Lower leg skin (tissue), 4 donors: ENCODE measurements at places on chromosomes 6 and 20. TPM values are rescaled to one million over a fixed set of nuclear protein-coding genes. Genes with fewer than 3 reads are reported as not detected.

Gene MEA1
- 70.0 TPM for total RNA-seq

DNA sequence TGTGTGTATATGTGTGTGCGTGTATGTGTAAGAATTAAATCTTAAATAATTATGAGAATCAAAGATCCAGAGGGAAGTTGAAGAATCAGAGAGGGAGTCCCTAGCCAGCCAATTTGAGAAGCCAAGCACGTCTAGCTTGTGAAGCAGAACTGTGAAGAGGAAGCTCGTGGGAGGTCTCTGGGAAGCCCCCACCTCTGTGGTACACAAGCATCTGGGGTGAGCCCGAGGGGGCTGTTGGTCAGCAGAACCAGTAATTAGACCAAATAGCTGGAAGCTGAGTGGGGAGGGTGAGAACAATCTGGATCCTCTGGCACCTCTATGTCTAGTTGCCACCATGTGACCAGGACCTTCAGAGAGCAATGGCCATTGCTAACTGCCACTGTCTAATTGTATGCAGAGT, 310.0 kb upstream of the PRND start:
- no peak for DNase-seq

Gene BPIFB4
- total RNA-seq = not detected

Gene CENPW
- 1.2 TPM for total RNA-seq

DNA sequence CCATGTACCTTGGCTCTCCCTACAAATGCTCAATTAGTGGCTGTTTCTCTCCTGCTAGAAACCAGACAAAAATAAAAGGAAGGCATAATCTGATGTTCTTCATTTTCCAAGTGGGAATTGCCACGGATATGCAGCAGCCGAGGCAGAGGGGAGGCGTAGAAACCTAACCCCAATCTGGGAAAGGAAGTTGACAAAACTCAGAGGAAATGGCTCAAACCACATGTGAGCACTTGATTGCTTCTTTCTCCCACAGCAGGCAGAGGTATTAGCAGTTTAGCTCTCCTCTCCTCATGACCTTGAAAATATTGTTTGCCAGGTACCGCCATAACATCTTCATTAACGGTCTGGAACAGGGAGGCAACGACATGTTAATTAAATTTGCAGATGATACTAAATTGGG, 3.8 kb upstream of the MLN start:
- DNase-seq = no peak

Gene COL19A1
- total RNA-seq = 0.12 TPM

DNA sequence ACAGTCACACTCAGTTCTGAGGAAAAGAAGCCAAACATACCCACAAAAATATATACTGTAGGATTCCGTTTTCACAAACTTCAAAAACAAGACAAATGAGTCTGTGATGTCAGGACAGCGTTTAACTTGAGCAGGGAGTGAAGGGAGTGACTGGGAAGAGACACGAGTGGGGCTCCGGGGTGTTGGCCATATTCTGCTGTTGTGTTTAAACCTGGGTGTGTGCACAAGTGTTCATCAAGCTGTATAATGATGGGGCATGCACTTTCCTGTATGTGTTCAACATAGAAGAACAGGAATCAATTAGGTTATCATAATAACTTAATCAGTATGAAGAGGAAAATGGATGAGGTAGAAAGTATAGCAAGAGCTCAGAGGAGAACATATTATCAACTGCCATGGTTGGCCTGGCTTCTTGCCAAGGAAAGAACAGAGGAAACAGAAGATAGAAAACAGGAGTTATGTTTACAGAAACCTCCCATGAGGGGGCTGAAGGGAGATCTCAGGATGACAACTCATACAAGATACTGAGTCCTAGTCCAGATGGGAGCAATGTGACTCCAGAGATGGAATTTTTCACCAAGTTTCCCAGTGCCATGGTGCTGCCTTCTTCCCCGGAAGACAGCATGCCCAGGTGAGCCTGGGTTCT, 15.1 kb upstream of the AFDN start:
- DNase-seq = no peak

DNA sequence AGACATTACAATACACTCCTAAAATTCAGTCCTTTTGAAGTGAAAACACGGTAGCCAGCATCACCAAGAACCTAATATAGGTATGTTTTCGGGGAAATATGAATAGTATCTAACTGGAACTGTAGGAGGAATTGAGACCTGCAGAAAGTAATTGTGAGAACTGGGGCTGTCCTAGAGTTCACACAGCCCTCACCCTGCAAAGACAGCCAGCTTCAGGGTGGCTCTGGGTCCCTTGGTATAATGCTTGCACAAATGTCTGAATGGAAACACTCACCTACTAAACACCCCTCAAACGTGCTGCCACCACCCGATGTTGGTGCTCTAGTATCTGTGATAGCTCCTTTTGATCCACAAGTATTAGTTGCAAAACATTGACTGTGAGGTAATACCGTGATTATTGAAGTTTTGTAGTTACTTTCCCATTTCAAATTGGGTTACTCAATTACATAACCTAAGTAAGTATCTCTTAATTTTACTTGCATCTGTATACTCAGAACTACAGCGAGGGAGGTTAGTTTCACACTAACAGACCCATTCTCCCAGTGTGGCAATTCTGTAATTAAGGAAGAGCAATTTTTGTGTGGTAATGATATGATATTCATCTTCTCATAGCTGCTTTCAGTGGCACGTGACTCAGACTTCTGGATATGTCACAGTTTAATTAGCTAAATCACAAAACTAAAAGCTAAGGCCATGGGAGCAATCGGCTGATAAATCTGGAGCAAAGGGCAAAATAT, 129.5 kb downstream of the INSM1 start:
- DNase-seq = no peak

- no peak for DNase-seq
Observed at GRCh38 chr6:40438246-40438887, 148.8 kb downstream of the LRFN2 start.

- no peak for DNase-seq
Observed at GRCh38 chr6:159952289-159953005, 16.4 kb upstream of the IGF2R start.

DNA sequence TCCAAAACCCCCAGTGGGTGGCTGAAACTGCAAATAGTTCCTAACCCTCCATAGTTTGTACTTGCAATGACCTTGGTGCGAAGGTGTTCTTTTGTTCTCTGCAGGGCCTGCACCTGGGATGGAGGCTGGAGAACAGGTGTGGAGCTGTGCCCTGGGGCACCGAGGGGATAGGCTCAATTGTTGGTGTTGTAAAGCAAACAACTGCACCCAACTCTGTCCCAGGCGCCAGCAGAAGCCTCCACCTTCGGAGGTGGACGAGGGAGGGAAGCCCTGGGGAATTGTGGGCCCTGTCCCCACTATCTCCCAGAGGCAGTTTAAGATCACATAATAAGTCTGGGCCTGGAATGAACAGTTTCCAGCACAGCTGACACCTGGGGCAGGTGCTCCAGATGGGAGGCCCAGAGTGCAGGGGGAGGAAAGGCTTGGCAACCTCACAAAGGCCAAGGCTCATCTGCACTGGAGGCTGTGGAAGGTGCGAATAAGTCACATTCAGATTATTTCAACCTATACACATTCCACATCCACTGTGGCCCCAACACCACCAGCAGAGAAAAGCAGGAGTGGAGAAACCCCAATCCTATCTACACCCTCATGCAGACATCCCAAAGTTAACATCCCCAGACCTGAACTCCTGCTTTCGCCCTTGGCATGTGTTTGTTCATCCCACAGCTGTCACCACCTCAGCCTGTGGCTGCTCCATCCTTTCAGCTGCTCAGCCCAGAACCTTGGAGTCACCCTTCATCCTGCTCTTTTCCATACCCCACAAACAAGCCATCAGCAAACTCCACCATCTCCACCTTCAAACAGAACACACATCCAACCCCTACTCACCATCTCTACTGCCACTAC, 12.3 kb upstream of the CBFA2T2 start:
- no peak for DNase-seq

GRCh38 chr6:108650325-108650724, 89.6 kb downstream of the FOXO3 start:
- no peak for DNase-seq

GRCh38 chr6:88517737-88518136, 351.6 kb upstream of the CNR1 start:
- DNase-seq = no peak

Gene C6orf141
- 13.7 TPM for total RNA-seq

Gene ECT2L
- 0.10 TPM for total RNA-seq

DNA sequence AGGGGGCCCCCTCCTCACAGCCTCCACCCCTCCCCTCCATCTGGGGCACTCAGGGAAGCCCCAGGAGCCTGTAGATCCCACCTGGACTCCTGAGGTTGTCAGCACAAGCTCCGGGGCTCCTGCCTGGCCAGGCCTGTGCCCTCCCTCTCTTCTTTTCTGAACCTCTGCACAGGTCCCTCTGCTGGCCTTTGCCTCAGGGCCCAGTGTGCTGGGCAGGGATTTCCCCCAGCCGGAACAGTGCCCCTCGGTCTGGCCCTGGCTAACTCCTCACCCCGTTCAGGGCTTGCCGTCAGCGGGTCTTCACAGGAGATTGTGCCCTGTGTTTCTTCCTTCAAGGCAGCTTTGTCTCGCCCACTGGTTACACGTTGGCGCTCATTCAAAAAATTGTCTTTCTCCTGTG, 64.9 kb downstream of the SYNDIG1 start:
- DNase-seq = no peak

DNA sequence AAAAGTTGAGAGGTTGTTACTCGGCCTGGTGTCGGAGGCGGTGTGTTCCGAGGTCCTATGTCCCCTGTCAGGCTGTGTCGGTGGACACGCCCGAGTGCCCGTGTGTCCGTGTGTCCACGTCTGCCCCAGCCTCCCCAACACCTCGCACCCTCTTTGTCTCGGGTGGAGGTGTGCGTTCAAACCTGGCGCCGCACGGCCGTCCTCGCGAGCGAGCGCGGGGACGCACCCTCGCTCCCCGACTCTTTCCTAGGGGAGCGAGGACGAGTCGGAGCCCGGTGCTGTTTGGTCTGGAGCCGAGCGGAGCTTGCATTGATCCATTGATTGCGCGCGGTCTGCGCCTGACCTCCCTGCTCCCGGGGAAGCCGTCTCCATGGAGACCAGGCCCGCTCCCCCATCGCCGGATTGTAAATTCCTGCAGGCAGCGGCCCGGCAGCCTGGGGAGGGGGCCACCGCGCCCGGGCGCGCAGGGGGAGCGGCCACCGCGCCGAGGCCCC, 411 bp upstream of the SCUBE3 start:
- DNase-seq = no peak

DNA sequence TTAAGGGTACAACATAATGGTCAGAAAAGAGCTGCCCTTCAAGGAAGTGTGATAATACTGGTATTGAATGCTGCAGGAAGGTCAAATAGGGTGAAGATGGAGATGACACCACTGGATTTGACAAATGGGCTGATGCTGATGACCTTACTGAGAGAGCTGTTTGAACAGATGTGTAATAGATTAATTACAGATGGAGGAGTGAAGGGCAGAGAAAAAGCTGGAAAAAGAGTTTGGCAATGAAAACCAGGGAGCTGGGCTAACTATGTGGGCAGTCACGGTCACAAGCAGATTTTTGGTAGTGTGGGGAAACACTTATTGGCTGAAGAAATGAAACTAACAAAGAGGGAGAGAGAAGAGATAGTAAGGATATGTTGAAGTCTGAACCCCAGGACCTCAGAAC, 83.6 kb upstream of the ENPP5 start:
- DNase-seq = no peak

DNA sequence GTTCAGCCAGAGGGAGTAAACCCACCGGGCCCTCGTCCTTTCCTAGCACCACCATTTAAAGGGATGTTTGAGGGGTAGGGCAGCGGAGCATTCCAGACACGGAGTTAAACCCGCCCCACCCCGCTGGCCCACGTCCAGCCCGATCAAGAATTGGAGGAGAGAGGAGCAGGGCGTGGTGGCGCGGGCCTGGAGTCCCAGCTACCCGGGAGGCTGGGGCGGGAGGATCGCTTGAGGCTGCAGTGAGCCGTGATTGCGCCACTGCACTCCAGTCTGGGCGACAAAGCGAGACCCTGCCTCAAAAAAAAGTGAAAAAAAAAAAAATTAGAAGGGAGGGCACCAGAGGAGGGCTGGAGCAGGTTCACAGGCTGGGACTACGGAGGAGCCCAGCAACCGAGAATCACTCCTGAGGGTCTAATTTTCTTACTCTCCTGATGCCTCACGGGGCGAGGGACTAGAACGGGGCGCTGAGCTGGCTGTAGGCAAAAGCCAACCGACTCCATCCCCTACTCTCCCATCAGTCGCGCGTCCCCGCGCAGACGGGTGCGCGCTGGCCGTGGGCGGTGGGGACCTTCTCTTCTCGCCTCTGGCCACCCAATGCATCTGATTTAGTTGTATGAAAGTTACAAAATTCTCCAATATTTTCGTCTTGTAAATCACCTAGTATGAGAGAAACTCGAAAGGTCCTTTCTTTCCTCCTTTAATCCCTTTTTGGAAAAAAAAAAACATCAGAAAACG, 6.1 kb upstream of the HSPA1B start:
- DNase-seq = peak; percentile 95

GRCh38 chr6:139029470-139030227, 1.1 kb downstream of the ABRACL start:
- peak; percentile 87 for DNase-seq

DNA sequence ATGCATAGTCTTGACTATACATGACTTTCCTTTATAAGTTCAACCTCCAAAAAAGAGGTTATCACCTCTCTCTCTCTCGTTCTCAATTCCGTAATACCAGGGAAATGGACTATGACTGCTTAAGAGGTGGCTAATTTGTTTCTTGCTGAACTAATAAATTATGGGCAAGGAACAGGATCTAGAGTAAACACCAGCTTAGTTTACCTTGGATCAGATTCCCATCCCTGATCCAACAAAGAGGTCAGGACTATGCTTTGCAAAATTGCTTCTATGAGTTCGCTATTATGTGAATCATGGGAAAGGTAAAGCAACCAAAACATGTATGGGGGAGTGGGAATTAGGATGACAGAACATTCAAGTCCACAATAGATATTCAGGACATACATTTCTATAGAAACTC, 630.7 kb downstream of the HACE1 start:
- no peak for DNase-seq

DNA sequence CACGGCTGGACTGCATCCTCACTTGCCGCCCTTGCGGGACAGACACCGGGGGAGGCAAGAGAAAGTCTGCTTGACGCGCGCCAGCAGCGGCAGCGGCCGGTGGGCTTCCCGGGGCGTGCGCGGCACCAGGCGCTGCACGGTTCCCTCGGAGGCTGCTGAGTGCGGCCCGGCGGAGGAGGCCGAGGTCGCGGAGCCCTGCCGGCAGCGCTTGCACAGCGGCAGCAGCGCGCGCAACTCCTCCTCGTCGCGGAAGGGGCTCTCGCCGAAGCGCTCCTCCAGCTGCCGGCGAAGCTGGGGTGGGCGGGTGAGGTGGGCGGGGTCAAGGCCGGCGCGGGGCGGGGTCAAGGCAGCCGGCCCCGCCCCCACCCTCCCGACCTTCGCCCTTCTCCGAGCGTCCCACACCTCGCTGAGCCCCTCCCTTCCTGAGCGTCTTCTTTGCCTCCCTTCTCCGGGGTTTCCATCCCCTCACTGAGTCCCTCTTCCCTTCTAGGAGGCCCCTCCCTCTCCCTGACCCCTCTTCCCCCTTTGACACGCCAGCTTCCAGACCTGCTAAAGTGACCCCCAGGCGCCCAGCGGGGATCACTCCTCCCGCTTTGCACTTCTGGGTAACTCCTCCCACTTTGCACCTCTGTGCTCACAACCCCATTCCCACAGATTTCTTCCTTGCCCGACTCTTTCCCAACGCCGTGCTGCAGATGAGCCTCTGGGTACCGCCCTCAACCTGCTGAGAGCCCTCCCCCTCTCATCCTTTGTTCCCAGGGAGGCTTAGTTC, 8.8 kb downstream of the DUSP15 start:
- no peak for DNase-seq

- no peak for DNase-seq
Observed at GRCh38 chr20:35226884-35227681, 593 bp downstream of the MMP24 start.

- DNase-seq = no peak
Observed at GRCh38 chr20:23232679-23233308, 117.8 kb upstream of the NXT1 start.

Gene FLRT3
- total RNA-seq = 26.9 TPM
